ENCODE measurements at places on chromosomes 2 and 18.
A peak's percentile ranks its signal among the peaks of the same experiment; 100 is the strongest.

- peak; percentile 19 for DNase-seq
Measured at GRCh38 chr2:10536569-10537133, 88.5 kb upstream of the ODC1 start.

DNA sequence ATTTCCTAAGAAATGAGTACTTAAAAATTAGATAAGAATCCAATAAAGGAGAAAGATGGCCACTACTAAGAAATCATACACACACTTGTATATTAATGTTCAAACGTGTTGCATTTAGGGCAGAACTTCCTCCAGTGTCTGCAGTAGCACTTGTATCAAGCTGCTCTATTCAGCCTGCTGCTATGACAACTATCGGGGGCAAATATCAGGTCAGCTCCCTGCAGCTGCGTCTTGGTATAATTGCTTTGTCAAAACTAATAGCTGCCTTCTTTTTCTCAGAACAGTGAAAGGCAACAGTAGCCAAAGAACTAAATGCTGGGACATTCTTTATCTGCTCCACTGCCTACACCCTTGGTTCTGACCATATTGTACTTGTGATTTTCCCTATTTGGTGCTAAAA is 300.7 kb downstream of the NOL4 start:
- DNase-seq, result no peak

DNA sequence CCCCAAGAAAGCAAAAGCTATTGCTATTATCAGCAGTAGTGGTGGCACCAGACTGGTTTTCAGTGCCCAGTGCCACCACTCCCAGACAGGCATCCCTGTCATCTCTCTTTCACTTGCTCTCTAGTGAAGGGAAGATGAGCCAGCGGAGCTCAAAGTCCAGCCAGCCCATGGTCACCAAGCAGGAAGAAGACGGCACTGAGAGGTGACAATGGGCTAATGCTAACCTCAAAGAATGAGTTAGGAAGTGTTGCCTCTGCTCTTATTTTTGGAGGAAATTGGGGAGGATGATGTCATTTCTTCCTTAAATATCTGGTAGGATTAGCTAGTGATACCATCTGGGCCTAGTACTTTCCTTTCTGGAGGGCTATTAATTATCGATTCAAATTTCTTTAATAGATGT is 1.7 kb downstream of the SP140 start:
- DNase-seq, result no peak

DNA sequence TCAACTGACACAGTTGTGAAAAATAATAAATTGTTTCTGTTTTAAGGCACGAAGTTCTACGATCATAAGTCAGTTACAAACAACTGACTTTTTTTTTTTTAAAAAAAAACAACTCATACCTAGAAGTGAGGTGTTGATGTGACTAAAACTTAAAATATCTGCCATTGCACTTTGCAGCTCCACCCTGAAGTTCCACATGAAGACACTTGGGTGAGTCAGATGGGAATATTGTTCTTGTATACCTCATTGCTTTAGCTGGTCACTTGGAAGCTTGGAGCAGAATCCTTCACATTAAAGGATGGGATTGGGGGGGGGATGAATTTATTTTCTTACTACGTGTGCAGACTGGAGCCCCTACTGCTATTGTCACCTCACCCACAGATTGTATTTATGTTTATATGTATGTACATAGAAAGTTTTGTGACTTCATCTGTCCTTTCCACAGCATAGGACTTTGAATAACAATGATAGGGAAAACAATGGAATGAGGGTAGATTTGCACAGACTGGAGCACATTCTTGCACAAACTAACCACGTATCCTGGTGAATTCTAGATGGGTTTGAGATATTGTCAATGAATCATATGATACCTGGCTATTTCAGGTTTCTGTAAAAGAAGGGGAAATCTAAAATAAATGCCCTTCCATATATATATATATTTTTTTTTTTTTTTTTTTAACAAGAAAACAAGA is 57.9 kb upstream of the ARHGAP15 start:
- no peak for DNase-seq

DNA sequence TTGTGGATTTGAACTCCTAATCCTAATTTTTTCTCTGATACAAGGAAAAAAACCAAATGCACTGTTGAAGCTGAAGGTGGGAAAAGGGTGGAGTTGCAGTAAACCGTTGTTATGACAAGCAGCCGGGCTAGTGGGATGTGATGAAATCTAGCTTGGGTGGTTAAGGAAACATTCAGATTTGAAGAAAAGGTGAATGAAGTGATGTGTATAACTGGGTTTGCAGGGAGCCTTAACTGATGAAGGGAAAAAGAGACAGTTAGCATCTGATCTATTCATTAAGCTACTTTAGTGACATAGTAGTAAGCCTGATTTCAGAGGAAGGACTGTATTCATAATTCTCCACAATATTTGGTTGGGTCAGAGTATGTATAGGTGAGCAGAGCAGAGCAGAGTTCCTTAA is 3.5 kb downstream of the EML6 start:
- no peak for DNase-seq

DNA sequence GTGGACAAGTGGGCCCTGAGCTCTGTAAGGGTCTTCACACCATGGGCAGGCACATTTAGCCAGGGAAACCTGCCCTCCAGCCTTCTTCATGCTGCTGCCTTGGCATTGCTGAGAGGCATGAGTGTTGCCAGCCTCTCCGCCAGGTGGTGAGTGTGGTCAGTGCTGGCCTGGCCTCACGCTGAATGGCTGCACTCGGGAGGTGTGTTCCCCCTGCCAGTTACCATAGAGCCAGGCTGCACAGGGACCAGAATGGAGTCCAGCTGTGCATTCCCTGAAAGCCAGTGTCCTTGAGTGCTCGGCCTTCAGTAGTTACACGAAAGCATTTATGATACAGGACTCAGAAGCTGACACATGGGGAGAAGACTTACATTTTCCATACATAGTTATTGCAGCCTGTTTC is 139.7 kb downstream of the ATP9B start:
- no peak for DNase-seq

- DNase-seq, result no peak
Measured at GRCh38 chr2:64018701-64019082, 536 bp downstream of the VPS54 start.

- peak; percentile 46 for DNase-seq
Measured at GRCh38 chr2:86140969-86141392, 34.9 kb downstream of the PTCD3 start.

DNA sequence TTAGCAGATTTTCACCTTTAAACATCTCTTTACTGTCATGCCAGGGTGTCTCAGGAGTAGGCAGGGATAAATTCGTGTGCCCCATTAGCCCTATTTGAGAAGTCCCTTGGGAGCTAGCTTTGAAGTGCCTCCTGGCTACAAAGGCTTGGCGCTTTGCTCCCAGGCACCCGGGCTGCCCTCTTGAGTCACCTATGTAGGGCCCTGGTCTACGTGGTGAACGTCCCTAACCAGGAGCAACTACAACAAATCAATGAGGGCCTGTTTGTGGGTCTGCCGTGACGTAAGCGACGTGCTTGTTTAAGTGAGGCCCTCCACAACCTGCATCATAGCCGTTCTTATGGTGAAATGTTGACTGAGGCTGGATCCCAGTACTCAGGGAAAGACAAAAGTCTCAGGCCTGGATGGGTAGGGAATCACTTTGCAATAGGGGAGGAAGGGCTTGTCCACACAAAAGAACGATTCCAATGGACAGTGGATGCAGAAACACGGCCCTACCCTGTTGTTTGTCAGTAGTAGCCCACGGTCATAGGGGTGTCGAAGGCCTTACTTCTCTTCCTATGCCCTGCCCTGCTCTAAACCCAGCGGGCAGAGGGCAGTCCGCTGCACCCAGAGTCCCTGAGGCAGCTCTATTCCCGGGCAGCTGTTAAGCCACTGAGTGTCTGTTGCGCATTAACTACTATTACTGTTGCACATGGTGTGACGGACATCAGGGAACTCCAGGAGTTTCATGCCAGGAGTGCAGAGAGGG is 93.9 kb downstream of the INHBB start:
- DNase-seq, result no peak

GRCh38 chr18:79458131-79458838 is 62.6 kb downstream of the NFATC1 start:
- DNase-seq, result peak; percentile 96

GRCh38 chr2:74080346-74080745 is 67.4 kb downstream of the BOLA3 start:
- DNase-seq, result no peak

GRCh38 chr2:28543316-28544035 is 47.6 kb downstream of the PLB1 start:
- no peak for DNase-seq

GRCh38 chr2:155266109-155266508 is 567.6 kb downstream of the KCNJ3 start:
- no peak for DNase-seq

- DNase-seq, result peak; percentile 55
Measured at GRCh38 chr2:177758591-177759371, 313.8 kb downstream of the PDE11A start.

DNA sequence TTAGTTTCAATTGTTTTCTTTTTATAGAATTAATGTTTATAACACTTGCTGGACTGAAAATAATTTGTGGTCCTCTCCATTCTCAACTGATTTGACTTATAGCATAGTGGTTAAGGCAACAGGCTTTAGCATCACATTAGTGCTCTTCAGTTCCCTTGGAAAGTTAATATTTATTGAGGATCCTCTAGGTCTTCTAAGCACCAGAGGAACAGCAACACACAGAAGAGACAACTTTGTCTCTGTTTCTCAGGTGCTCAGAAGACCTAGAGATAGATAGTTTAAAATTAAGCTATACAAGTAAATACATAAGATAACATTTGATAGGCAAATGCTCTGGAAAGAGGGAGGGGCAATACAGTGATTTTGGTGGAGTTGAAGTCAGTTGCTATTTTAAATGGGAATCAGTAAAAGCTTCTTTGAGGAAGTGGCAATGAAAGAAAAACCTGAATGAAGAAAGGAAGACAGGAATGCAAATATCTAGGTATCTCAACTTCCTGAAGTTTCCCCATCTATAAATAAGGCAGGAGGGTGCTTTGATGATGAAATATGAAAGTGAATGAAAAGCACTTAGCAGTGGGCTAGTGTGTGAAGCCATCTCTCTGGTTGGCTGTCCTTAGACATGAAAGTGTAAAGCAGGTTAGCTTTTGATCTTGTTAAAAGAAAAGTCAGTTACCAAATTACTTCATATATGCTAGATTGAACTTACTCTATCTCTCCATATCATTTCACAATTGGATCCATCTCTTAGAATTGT is 7.9 kb downstream of the NEUROD1 start:
- no peak for DNase-seq

GRCh38 chr18:25080211-25080610 is 271.8 kb downstream of the ZNF521 start:
- no peak for DNase-seq

DNA sequence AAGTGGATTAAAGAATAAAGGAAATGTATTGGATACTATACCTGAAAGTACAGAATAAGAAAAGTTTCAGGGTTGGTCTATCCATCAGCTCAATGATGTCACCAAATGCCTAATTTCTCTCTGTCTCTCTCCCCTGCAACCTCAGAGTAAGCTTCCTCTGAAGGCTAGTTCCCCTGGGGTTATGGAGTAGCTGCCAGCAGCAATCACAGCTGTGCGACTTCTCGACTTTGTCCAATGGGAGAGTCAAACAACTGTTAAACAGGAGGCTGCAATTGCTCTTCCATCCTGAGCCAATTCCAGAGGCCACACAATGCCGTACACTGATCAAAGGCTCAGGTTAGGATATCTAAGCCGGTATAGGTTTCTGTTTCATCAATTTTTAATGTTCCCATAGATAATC is 95.3 kb upstream of the FANCL start:
- DNase-seq, result no peak

DNA sequence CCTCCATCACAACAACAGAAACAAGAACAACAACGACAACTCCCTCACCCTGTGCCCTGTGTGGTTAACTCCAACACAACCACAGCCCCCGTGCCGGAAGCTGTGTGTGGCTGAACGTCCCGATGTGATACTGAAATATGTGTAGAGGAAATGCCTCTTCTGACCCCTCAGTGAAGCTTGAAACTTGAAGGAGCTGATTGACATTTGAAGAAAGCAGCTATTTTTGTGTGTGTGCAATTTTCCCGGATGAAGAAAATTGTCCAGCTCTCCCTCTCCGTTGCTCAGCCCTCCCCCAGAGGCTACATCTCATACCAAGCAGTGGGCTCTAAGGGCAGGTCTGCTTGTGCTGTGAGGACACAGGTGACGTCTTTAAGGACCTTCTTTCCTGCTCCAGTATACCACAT is 173.8 kb downstream of the ICOS start:
- DNase-seq, result no peak

DNA sequence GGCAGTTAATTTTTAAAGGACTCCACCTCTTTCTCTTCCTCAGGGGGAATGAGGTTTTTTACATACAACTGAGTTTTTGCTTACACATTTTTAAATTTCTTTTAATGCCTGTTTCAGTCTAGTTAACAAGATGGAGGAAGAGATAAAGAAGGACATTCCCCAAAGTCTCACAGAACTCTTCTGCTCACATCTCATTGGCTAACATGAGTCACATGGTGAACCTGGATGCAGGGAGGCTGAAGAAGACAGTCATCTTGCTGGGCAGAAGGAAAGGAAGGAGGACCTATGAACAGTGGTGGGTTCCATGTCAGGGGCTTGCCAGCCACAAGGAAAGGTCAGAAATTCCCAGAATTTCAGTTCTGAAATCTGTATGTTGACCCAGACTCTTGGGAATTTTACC is 10.4 kb upstream of the ST8SIA5 start:
- no peak for DNase-seq

DNA sequence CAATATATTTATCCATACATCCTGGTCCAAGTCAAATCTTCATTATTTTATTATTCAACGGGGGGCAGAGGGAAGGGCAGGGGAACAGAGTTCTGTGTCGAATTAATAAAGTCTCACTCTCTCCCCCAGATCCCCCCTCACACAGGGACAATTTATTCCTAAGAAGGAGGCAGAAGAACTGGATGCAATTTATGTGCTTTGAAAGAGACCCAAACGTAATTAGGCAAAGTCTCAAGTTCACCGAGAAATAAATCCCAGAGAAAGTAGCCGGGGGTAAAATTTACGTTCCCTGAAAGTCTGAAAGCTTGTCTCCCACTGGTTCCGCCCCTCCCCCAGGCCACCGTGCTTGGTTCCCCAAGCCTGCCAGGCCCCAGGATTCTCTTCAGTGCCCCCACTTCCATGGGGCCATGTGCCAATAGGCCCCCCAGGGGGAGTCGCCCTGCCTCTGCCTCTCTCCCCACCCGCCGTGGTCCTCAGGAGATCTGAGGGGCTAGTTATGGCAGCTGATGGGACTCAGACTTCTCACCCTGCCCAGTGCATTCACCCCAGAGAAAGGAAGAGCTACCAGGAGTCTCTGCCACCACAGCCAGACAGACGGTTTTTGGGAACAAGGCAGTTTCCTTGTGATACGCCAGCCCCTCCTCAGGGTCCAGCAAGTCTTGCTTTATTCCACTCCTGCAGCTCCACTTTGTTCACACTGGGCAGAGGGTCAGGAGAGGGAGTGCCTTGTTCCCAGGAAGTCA is 215.5 kb downstream of the CYP26B1 start:
- no peak for DNase-seq

GRCh38 chr2:184032983-184033382 is 565.3 kb upstream of the ZNF804A start:
- no peak for DNase-seq

DNA sequence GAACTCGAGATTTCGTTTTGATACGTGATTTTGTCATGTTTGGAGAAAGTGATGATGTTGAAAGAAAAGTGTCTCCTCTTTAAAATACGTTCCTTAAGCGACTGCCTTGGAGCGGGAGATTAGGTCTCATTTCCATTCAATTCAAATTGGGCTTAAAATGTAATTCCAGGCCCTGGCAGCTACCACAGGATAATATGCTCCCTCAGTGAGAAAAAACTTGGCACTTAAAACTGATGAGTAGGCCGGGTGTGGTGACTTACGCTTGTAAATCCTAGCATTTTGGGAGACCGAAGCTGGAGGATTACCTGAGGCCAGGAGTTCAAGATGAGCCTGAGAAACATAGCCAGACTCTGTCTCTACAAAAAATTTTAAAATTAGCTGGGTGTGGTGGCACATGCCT is 146.3 kb upstream of the L3MBTL4 start:
- no peak for DNase-seq

Measured in COLO829 (cell line).